NCI-H748 treated with DMSO at 0.1 percent for 48 hours (cell line): ENCODE measurements at places on chromosomes 3 and 15.
A peak's percentile ranks its signal among the peaks of the same experiment; 100 is the strongest.

GRCh38 chr3:81723732-81724313 is 37.6 kb downstream of the GBE1 start:
- DNase-seq: no peak

- no peak for DNase-seq
These were observed 13.2 kb downstream of the KLHL6 start for GRCh38 chr3:183542355-183542754.

DNA sequence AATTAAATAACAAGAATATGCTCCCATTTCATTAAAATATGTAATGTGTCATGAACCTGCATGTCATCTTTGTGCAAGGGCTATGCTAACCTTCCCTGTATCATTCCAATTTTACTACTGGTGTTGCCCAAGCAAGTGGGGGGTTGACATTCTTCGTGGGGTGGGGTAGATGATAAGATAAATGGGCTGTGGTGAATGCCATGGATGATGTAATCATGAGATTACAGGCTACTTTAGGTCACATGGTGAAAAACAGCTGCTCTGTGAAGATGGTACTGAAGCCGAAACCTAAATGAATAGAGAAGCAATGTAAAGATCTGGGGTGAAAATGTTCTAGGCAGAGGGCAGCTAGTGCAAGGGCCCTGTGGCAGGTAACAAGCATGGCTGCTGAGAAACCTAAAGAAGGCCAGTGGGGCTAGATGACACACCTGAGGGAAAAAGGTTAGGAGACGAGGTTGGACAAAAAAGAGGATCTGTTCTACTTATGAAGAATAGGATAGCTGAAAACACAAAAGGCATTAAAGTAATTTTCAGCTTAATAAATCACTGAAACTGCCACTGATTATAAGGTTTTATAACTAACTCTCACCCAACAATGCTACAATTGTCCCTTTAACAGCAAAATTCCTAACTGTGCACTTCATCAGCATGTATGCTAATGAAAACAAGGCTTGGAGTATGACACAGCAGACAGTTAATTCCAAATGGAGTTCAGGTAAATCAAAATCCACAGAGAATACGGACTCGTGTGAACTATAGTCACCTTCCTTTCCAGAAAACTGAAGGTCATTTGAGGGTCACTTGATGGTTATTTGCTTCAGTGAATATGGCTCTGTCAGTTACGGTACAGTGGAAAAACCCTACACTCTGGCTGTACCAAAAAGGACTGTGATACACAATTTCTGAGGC is 35.0 kb downstream of the MTMR10 start:
- no peak for DNase-seq

GRCh38 chr3:149401212-149401925 is 23.9 kb upstream of the TM4SF1 start:
- no peak for DNase-seq

DNA sequence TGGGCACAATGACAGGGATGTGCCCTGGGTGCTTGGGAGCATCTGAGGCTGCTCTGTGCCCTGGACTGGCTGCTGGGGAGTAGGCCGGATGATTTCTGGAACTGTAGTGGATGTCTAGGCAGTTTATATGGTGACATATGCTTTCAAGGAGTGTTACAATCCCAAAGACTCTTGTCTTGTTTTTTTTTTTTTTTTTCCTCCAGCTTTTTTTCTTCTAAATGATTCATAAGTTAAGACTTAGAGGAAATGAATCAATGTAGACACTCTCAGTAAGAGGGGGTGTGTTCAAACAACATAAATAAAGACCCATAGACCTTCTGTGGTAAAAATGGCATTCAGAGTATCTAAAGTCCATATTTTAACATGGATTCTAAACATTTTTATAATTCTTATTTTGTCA is 706.1 kb upstream of the GOLIM4 start:
- DNase-seq: no peak

DNA sequence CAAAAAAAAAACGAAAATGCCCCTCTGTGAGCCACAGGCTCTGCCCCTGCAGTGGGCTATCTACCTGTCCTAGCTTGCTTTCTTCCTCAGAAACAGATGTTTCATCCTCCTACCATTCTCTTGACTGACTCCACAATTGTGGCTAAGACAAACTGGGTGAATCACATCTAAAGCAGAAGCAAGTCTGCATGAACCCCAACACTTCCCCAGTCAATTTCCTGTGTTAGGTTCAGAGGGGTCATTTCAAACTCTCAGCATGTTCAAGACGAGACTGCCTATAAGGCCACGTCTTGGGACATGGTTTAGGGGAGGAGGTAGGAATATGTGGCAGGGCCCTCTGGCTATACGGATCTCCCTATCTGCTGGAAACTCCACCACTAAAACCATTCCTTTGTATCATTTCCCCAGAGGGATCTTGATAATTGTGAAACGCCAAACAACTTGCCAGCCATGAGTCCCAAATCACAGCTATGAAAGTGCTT is 28.6 kb upstream of the ANKDD1A start:
- DNase-seq: no peak

- DNase-seq: no peak
These were observed 54.0 kb downstream of the TCF12 start for GRCh38 chr15:56972426-56972825.

DNA sequence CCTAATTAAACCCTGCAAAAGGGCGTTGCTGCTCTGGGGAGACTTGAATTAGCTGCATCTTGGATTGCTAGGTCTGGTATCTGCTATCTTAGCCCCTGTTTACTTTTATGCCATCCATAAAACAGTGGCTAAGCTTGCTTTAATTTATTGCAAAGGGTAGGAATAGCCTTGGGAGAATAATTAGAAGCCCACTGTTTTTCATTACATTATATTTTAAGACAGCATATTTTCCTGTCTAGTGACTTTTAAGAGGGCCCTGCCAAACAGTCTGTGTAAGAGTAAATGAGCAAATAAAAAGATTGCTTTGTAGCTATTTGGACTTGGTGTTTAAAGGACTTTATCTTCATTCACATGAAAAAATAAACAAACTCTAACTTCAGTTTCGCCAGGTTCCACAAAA is 17.4 kb upstream of the SUSD5 start:
- no peak for DNase-seq

- no peak for DNase-seq
These were observed 35.6 kb downstream of the MAP1A start for GRCh38 chr15:43552986-43553385.

DNA sequence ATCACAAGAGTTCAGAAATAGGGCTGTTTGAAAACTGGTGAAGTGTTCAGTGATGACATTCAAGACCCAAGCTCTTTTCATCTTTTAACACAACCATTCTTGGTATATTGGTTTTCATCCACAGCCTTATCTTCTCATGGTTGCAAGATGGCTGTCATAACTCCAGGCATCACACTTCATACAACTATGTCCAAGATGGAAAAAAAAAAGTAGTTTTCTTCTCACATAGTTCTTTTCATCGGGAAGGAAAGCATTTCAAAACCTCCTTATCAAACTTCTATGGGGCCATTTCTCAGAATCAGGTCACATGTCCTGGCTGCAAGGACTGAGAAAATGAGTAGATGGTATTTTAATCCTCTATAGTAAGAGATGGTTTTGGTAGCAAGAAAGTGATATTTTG is 21.1 kb upstream of the MFSD1 start:
- DNase-seq: no peak

- no peak for DNase-seq
These were observed 27.7 kb downstream of the SRPRB start for GRCh38 chr3:133833267-133833666.

- DNase-seq: peak; percentile 36
These were observed 562 bp downstream of the CGGBP1 start for GRCh38 chr3:88058306-88058580.

DNA sequence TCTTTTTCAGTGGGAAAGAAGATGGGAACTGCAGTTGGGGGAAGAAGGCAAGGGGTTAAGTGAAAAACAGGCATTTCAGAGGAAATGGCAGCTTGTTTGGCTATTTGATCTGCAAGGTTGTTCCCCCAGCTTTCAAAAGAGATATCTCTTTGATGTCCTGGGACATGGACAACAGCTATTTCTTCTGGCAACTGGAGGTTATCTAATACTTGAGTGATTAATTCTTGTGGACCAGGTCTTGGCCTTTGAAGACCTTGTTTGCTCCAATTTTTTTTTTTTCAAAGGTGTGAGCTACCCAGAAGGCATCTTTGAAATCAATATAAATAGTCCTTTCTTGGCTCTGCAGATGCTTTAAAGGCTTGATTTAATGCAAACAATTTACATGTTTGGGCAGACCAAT is 51.5 kb downstream of the KATNBL1 start:
- no peak for DNase-seq

DNA sequence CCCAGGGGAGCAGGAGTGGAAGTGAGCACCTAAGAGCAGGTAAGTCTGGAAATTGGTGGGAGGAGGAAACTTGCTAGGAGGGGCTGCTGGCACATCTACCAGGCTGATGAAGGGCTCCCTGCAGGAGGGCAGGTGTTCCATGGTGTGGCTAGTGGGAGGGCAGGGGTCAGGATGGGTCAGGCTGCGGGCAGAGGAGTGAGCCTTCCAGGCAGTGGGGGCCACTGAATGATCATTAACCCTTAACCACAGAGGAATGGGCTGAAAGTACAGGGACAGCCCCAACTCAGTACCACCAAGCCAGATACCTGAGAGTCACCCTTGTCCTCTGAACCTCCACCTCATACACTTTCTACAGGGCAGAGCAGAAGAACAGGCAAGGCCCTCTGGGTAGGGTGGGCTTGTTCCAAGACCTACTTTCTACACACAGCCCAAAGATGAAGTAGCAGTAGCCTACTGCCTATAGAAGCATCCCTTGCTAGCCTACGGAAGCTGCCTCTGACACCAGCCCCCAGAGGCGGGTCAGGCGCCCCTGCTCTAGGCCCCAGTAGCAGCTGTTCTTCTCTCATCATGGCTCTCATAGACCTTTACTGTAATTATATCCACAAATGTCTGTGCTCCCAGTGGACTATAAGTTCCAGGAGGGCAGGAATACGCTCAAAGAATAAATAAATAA is 4.6 kb downstream of the RAB6B start:
- DNase-seq: no peak

DNA sequence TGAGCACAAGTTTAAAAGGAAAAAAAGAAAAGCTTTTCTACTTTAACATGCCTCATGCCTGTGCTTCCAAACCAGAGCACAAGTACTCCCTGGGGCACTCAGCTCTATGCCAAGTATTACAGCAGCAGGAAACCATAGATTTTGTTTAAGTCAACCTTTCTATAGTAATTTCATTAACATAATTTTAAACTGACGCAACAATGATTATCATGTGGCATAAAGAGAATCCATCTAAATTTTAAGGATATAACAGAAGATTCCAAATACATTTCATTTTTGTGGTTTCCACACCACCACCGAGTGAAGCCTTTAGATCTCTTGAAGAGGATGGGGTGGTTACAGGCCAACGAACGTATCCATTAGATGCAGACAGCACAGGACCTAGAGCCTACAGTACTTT is 112.1 kb downstream of the TNIK start:
- no peak for DNase-seq

DNA sequence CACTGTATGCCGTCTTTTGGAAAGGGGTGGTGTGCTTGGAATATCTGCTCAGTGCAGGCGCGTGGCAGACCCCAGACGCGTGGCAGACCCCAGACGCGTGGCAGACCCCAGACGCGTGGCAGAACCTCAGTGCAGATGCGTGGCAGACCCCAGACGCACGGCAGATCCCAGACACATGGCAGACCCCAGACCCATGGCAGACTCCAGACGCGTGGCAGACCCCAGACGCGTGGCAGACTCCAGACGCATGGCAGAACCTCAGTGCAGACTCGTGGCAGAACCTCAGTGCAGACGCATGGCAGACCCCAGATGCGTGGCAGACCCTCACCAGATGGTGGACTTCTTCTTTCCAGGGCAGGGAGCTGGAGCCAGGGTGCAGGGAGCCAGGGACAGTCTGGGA is 637 bp upstream of the MUC4 start:
- DNase-seq: no peak

DNA sequence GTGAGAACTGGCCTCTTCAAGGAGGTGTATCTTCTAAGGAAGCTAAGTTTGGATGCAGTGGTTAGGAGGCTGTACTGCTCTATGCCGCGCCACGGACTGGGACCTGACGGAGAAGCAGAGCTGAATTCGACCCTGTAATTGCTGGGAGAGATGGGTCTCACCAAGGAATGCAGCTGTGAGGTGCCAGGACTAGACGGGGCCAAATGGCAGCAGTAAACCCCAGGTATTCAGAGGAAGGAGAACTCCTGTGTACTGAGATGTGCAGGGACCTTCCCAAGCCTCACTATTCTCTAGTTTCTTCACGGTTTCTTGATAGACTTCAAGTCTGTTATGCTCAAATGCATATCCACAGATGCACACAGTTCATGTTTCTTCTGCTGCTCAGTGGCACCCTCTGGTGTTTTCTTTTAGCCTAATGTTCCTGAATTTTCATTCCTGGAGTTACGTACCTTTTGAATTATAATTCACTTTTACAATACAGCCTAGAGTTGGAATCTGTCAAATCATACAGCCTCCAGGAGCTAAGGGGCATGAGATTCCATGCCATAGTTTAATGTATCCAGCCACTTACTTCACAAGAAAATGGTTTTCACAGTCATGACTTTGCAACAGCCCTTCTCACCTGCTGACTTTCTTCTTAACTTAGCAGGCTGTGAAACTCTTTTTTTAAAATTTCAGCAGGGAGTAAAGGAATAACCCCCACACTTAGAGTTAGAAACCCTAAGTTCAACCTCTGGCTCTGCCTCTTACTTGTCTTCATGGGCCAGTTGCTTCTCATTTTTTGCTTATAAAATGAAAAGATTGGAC is 61.8 kb downstream of the GLDN start:
- peak; percentile 7 for DNase-seq

GRCh38 chr3:169173636-169174035 is 489.9 kb downstream of the MECOM start:
- no peak for DNase-seq

DNA sequence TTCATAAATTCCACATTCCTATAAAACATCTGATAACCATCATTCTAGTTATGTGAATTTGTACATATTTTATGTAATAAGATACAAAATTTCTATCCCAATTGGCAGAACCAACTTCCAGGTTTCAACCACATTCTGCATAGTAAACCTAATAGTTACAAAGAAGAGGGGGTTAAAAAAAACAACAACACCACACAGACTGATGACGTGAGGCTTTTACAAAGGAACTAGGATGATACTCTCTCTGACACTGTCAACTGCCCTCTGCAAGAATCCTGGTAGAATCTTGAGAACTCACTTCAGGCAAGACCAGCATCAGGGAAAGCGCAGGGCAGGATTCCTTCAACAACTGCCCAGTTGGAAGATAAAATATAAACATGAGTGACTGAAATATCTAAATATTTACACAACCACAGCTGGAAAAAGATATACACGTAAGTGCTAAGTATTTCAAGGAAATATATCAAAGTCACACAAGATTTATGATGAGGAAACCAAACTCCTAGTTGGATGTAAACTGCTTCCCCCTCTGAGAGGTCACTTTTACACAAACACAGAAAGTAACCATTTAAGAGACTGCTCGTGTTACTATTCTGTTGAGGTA is 816.4 kb downstream of the ROBO1 start:
- no peak for DNase-seq

GRCh38 chr15:55741833-55742497 is 987 bp downstream of the PRTG start:
- peak; percentile 37 for DNase-seq
